ENCODE measurements at places on chromosomes 4 and X.

DNA sequence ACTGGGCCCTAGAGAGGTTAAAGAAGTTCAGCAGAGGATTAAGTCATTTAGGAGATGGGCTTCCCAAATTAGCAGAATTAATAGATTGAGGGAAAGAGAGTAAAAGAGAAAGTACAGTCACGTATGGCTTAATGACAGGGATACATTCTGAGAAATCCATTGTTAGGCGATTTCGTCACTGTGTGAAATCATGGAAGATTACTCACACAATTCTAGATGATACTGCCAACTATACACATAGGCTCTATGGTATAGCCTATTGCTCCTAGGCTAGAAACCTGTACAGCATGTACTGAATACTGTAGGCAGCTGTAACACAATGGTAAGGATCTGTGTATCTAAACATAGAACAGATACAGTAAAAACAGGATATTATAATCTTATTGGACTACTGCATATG lies 180.6 kb downstream of the RNF150 start:
- DNase-seq: no peak

DNA sequence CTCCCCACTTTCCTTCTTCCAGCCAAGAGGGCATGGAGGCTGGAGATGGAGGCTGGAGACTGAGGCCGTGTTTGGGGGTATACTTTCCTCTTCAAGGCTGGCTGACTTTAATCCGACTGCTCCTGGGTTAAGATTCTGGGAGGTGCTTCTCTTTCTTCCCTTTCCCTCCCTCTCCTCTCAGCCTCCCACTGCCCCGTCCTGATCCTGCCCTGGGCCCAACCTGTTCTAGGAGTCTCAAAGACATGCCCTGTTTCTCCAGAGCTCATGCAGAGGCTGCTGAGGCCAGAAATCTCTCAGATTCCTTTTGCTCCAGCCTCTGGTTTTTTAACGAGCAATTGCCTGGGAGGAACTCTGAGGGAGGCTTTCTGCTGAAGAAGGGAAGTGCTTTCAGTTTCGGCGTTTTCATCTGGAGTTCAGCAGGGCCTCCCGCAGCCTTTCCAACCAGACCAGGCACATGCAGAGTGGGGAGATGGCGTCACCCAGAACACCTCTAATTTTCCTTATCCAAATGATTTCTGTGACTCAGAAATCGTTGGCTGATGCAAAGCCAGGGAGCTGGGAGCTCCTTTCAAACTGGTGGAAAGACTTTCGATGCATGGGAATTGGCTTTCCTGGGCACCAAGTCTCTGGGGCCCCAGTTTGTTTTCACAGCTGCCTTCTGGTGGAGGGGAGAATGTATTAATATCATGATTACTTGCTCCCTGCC lies 34.5 kb upstream of the FAM9C start:
- DNase-seq: no peak

DNA sequence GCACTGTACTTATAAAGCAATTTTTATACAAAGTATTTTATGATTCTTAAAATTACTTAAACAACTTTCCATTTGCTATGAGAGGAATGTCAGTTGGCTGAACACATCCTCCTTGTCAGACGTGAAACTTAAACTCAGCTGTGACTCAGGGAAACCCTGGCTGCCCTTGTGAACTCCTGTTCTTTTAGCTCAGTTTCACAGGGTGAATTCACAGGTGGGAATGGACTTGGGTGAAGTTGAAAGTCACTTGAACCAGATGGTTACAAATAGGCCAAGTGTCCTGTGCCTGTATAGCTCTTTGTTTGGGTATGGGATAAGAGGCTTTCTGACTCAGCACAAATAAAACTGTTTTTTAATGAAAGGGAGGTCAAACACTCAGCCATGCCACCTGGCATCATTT lies 67.4 kb upstream of the FAM47B start:
- DNase-seq: no peak

DNA sequence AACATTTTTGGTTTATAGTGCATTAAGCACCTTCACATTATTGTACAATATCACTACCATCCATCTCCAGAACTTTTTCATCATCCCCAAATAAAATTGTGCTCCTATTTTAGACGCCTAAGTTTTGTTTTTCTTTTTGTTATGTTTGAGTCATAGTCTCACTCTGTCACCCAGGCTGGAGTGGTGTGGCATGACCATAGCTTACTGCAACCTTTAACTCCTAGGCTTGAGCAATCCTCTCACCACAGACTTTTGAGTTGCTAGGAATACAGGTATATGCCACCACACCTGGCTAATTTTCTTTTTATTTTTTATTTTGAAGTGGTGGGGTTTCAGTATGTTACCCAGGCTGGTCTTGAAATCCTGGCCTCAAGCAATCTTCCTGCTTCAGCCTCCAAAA lies 33.9 kb downstream of the PRSS12 start:
- no peak for DNase-seq

Measured in stimulated activated CD8-positive, alpha-beta memory T cell treated with anti-CD3 and anti-CD28 coated beads, Interleukin-2, amount 100 ng/mL, for 1 hour (primary cell).